Immature natural killer cell (primary cell): ENCODE measurements at places on chromosomes 4 and X. TPM values are rescaled to one million over a fixed set of nuclear protein-coding genes. Genes with fewer than 3 reads are reported as not detected.

DNA sequence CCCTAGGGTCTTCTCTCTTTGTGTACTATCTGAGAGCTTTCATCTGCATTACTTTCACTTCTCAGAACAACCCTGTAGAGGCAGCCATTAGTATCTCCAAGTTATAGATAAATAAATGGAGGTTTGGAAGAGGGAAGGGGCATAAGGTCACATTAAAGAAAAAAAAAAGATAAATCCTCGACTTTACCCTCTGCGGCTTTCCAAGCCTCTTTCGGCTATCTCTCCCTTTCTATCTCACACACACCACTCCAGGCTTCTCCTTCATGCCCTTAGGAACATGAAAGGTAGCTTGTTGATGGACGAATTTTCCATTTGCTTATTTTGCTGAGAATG is 660 bp upstream of the ARHGEF9 start:
- H3K27me3 ChIP-seq, result no peaks in the 10 kb centered on the region
- H3K4me1 ChIP-seq, result peaks cover 7% of the 10 kb centered on the region
- peak overlapping the region; percentile 73 for H3K4me3 ChIP-seq
- H3K27ac ChIP-seq, result no peak overlapping the region
- DNase-seq, result no peak

DNA sequence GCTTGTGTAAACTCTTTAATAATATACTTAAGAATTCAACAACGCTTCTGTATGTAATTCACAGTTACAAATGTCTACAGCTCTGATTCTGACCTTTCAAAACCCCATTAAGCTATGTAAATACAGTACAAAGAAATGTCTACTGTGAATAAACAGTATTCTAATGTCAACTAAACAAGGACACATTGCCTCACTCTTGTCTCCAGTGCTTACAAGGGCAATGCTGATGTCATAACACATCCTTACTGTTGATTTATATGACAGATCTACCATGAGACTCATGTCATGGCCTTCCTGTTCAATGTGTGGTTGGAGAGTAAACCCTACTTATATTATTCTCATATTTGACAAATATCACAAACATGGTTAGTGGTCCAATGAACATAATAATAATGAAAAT is 256.1 kb upstream of the ADGRL3 start:
- H3K36me3 ChIP-seq, result no peaks in the 10 kb centered on the region
- no peak for DNase-seq
- peaks cover 4% of the 10 kb centered on the region for H3K27me3 ChIP-seq
- no peaks in the 10 kb centered on the region for H3K4me1 ChIP-seq
- H3K27ac ChIP-seq, result no peak overlapping the region

DNA sequence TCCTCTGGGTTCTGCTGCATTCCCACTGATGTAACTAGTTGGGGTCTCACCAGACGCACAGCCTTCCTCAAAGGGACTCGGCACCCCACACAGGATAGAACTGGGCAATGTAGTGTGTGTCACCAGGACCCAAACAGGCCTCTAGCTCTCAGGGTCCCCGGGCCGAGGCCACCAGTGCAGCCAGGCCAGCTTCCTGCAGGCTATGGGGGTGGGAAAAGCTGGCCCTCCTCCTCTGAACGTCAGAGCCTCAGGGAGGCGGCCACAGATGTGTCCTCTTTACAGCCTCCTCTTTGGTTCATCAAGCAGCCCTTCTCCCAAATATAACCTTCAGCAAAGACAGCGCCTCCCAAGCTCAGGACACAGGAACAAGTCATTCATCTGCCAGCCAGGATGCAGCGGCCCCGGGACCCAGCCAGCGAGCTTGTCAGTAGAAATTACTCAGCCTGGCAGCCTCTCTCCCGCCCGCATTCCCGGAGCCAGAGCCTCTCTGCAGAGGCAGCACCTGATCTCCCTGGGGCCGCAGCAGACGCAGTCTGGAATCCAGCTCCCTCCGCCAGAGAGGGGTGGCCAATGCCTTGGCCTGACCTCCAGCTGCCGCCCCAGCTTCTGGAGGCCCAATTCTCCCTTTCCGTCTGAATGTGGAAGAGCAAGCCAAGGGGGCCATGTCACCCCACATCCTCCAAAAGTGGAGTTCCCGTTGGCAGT is 288.5 kb downstream of the FBXW7 start:
- H3K27ac ChIP-seq, result no peak overlapping the region
- no peak for DNase-seq
- peaks cover 10% of the 10 kb centered on the region for H3K4me1 ChIP-seq
- no peak overlapping the region for H3K4me3 ChIP-seq

The RHOXF2 gene
- not detected for polyA plus RNA-seq

The SLC16A2 gene
- polyA plus RNA-seq, result 0.06 TPM
